ENCODE measurements at places on chromosomes 12 and 14.

DNA sequence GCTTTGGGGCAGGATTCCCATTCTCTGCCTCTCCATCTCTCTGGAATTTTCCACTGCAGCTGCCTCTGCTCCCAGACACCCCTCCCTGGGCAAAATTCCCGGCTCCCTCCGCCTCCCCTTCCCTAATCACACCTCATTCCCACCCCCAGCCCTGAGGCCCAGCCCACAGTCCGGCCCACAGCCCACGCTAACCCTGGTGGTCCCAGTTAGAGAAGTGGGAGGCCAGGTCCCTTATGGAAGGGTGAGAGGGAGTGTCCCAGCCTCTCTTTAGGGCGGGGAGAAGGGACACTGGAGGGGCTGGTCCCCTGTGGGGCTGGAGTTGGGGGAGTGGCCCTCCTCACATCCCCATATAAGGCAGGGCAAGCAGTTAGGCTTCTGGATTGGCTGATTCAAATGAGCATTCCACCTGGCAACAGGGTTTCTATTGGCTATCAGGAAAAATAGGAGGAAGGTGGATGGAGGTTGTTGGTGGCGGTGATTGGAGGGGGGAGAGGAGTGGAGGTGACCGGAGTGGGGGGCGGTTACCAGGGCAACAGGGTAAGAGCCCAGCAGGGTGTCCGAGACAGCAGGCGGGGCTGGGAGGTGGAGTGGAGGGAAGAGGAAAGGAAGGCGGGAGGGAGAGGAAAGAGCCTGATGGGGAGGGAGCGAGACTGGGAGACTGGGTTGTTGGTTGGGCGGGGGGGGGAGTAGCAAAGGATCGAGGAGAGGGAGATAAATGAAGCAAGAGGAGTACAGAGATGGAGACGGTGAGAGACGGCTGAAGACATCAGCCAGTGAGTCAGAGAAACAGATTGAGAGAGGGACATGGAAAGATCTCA, 1.9 kb upstream of the PTMS start:
- no peak for DNase-seq

DNA sequence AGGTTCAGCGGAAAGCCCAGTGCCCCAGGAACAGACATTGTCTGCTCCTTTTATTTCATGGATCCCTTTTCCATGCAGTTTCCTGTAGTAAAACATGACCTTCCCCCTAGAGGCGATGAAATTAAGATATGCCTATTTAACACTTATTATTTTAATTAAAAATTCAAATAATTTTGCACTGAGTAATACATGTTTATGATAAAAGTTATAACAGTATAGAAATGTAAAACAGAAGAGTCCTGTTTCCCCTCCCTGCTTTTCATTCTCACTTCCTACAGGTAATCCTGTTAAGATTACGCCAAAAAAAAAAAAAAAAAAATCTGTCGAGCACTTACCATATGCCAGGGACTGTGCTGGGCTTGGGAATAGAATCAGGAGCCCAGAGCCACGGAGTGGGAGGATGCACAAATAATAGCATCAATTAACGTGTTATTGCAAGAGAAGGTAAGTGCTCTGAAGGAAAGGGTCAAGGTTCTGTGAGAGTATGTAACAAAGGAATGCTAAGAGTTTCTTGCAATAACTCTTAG, 830 bp upstream of the LPCAT3 start:
- DNase-seq, result no peak

DNA sequence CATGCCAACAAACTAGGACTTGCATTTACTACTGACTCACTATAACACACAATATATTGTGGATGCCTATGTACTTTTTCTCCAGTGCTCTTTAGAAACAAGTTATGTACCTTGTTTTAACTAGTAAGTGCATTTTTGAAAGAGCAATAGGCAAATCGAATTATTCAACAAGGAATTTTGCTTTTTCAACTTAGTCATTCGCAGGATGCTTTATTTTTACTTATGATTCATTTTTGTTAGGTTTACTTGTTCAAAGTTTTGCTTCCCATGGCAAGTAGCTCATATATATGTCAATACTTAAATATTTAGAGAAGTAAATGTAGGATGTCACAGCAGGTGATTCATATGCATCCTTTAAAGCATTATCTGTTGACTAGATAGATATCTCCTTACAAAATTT, 149.8 kb downstream of the PELI2 start:
- no peak for DNase-seq

DNA sequence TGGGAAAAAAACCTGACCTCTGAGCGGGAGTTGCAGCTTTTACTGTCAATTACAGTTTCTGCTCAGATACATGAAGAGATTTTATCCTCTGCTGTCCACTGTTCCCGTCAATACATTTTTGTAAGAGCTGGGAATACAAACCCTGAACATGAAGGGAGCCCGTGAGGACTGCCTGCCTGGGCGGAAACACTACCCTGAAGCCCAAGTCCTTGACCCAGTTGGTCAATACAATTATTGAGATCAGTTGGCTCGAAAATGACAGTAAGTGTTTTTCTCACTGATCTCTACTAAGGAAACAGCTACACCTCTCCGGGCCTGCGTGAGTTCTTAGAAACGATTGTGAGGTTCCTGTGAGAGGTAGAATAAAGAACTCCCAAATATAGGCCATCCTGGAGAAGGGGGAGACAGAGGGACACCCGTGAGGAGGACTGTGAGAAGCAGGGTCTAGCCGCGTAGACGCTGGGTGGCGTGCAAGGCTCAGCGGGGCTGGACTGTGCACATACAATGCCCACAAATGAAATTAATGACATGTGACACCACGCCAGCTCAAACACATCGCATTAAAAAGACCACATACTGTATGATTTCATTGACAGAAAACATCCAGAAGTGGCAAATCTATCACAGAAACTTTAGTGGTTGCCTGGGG, 509.5 kb downstream of the TMEM132D start:
- DNase-seq, result no peak

- no peak for DNase-seq
Observed at GRCh38 chr12:45863332-45863731, 127.0 kb downstream of the SCAF11 start.

- DNase-seq, result no peak
Observed at GRCh38 chr12:2187195-2187945, 134.6 kb downstream of the CACNA1C start.

DNA sequence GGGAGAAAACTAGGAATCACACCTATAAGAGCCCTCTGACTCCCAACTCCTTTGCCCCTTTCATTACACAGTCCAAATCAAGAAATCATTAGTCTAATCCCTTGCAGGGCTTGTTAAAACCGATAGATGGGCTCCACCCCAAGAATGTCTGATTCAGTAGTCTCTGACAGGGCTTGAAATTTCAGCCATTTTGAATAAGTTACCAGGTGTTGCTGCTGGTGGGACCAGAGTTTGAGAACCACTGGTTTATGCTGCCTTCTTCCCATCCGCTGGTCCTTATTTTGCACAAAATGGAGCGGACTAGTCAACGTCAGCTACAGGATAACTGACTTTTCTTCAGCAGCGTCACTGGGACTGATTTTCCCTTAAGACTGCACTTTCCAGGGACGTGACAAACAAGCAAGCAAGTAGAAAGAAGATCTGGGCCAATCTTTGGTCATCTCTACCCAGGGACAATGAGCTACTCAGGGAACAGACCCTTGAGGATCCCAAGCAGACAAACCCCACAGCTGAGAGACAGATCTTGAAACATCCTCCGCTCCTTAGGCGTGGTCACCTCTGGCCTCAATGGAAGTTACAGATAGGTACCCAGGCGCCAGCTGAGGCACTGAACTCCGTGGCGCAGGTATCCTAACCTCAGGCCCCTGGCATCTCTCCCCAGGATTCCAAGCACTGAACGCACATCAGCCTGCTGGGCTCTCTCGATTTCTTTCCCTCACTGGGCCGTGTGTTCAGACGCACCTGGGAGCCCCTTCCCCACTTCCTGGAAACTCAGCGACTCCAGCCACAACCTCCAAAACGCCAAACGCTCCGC, 900 bp downstream of the KCTD10 start:
- DNase-seq, result no peak

GRCh38 chr12:43221216-43221615, 330.8 kb downstream of the ADAMTS20 start:
- no peak for DNase-seq

GRCh38 chr12:68356060-68356695, 24.0 kb upstream of the MDM1 start:
- no peak for DNase-seq

DNA sequence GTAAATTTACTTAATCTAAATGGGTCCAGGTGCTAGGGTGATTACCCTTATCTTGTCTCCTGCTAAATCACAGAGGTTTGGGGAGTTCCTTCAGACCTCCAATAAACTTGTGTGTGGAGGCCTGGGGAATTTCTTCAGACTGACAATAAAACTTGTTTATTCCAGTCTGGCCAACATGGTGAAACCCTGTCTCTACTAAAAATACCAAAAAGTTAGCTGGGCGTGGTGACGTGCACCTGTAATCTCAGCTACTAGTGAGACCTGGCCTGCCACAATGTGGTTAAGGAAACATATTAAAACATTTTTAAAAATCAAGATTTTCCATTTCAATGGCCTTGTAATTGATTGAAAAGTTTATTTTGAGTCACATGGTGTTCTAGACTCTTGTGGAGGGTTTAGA, 126.9 kb upstream of the FGD4 start:
- DNase-seq, result no peak
